ENCODE measurements at places on chromosomes 5 and 9.

DNA sequence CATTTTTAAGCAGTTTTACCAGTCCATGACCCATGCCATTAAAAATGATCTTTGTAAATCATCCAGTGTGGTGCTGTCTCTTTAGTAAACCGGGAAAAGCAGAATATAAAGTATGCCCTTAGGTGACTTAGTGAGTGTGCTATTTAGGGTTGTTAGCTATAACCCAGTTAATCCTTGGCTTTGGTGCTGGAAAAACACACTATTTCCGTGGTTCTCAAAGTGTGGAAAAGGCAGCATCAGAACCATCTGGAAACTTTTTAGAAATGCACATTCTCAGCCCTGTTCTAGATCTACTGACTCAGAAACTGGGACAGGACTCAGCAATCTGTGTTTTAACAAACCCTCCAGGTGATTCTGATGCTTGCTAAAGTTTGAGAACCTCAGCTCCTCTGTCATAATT, 123.6 kb upstream of the ZNF608 start:
- no peak for DNase-seq

DNA sequence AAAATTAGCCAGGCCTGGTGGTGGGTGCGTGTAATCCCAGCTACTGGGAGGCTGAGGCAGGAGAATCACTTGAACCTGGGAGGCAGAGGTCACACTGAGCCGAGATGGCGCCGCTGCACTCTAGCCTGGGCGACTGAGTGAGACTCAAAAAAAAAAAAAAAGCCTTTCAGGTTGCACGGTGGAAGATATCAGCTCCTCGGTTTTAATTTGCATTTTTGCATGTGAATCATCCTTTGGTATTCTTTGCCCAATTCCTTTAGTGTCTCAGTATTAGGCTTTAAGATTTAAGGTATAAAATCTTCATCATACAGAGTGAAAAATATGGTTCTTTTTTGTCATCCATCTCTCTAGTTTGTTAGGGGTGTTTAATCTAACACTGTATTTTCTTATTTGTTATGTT, 173.6 kb upstream of the S1PR3 start:
- DNase-seq: no peak

- DNase-seq: no peak
Observed at GRCh38 chr5:113063927-113064326, 87.3 kb downstream of the DCP2 start.

DNA sequence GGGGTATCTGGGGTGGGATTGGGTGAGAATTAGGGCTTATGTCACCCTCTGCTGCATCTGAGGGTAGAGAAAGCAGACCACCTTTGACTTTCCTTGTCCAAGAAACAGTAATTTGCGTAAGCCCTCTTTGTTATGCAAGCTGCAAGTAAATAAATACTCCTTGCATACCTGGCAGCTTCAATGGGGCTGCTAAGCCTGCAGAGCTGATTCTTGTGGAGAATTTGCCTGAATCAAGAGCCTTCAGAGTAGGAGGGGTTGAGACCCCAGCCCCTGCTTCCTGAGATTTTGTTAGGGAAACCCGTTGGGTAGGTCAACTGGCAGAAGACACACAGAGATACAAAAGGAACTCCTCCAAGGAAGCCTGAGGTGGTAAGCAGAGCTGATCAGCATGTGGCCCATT, 515.1 kb downstream of the DMAC1 start:
- no peak for DNase-seq

GRCh38 chr9:121294866-121295661, 27.1 kb downstream of the GSN start:
- no peak for DNase-seq

All from cortex of kidney (tissue), 1 donor.